ENCODE measurements at places on chromosomes 1 and 21. TPM values are rescaled to one million over a fixed set of nuclear protein-coding genes. Genes with fewer than 3 reads are reported as not detected.

DNA sequence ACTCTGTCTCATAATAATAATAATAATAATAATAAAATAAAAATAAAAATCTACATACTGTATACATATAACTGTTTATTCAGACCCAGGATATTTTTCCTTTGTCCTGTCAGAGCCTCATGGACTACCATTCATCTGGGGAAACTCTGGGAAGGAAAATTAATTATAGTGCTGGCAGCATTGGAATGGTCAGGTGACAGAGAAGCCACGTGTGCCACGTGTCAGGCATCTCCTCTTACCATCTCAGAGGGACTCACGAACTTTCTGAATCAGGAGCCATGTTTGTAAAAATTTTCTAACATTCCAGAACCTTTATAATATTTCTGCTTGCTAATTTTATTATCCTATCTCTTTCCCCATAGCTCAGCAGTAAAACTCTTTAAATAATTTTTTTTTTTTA lies 97.8 kb upstream of the HNRNPU start:
- no peaks in the 10 kb centered on the region for H3K4me1 ChIP-seq
- no peaks in the 10 kb centered on the region for H3K36me3 ChIP-seq
- no peak overlapping the region for H3K4me3 ChIP-seq
- no peak overlapping the region for H3K27ac ChIP-seq
- no peak for DNase-seq

DNA sequence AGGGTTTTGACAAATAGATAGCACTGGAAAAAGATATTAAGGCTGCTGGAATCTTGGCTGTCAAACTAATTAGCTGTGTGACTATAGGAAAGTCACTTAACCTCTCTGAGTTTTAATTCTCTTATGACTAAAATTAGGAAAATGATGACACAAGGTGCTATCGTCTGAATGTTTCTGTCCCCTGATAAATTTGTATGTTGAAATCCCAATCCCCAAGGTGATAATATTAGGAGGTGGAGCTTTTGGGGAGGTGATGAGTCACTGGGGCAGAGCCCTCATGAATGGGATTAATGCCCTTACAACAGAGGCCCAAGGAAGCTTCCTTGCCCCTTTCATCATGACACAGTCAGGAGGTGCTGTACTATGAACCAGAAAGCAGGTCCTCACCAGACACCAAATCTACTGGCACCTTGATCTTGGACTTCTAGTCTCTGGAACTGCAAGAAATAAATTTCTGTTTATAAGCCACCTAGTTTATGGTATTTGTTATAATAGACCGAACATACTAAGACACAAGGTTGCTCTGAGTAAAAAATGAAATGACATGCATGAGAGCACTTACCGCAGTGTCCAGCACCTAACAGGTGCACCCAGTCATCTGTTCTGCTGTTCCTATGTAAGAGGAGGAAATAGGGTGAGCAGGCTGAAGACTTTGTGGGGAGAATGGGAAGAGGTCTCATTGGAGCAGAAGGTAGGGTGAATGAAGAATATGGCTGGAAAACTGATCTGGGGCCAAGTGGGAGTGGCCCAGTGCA lies 26.3 kb upstream of the DISP1 start:
- no peaks in the 10 kb centered on the region for H3K27me3 ChIP-seq
- DNase-seq, result no peak
- no peaks in the 10 kb centered on the region for H3K4me1 ChIP-seq
- H3K27ac ChIP-seq, result no peak overlapping the region
- H3K4me3 ChIP-seq, result no peak overlapping the region

- H3K27ac ChIP-seq, result no peak overlapping the region
- H3K4me1 ChIP-seq, result peaks cover 7% of the 10 kb centered on the region
- H3K36me3 ChIP-seq, result no peaks in the 10 kb centered on the region
- no peak overlapping the region for H3K4me3 ChIP-seq
- H3K27me3 ChIP-seq, result no peaks in the 10 kb centered on the region
These were observed 22.0 kb upstream of the BCAR3 start for GRCh38 chr1:93703643-93704042.

GRCh38 chr21:40471103-40471502 lies 375.9 kb downstream of the DSCAM start:
- DNase-seq, result no peak
- no peak overlapping the region for H3K27ac ChIP-seq
- H3K27me3 ChIP-seq, result no peaks in the 10 kb centered on the region
- H3K4me3 ChIP-seq, result no peak overlapping the region
- H3K4me1 ChIP-seq, result no peaks in the 10 kb centered on the region
- H3K36me3 ChIP-seq, result no peaks in the 10 kb centered on the region

DNA sequence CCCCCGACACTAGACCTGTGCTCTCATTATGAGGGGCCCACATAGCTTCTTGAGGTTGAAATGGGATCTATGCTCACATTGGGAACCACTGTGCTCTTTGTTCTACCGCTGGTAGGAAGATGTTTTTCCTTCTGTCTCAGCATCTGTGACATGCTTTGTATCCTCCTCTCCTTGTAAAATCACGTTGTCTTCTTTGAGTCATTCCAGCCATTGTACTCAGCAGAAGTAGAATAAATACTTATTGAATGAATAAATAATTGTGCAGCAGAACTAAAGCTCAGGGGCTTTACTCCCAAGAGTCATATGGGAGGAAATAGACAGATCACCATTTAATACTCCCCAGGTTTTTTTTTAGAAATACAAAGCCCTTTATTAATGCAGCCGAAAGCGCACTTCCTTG lies 66.3 kb upstream of the EDEM3 start:
- peaks cover 25% of the 10 kb centered on the region for H3K36me3 ChIP-seq
- H3K27ac ChIP-seq, result no peak overlapping the region
- no peaks in the 10 kb centered on the region for H3K27me3 ChIP-seq
- no peak for DNase-seq
- no peak overlapping the region for H3K4me3 ChIP-seq

- H3K27ac ChIP-seq, result no peak overlapping the region
- H3K36me3 ChIP-seq, result no peaks in the 10 kb centered on the region
- H3K4me3 ChIP-seq, result no peak overlapping the region
These were observed 191.6 kb downstream of the HUNK start for GRCh38 chr21:32064281-32064910.

DNA sequence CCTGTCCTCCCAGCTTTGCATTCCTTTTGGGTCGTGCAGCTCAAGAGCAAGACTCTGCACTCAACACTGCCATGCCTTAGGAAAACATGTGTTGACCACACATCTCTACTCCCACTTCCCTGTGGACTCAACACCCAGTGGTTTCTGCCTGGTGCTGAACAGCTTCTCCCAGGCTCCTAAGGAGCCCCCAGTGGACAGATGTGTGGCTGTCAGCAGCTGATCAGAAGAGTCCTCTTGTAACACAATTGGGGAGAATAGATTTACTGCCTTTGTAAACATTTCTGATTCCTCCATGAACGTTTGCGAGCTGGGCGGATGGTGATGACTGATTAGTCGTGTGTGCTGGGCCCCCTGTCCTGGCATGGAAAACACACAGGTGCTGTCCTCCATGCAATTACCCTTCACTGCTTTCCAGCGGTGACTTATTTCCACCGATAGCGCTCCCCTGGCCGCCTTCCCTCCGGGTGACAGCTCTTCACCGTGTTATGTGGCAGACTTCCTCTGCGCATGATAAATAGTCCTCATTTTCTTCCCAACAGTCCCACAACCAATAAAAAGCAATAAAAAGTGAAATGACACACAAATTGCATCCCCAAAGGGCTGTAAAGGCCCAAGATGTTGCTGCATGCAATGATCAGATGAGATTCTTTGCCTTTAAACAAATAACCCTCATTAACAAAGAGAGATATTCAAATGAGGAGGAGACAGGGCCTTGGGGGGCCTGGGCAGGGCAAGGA lies 249.4 kb upstream of the AJAP1 start:
- no peak for DNase-seq
- no peaks in the 10 kb centered on the region for H3K4me1 ChIP-seq
- H3K27ac ChIP-seq, result no peak overlapping the region
- H3K4me3 ChIP-seq, result no peak overlapping the region

- H3K4me3 ChIP-seq, result no peak overlapping the region
- no peaks in the 10 kb centered on the region for H3K4me1 ChIP-seq
- no peak overlapping the region for H3K27ac ChIP-seq
- DNase-seq, result no peak
These were observed 115.1 kb downstream of the SETD4 start for GRCh38 chr21:35945089-35945671.

- no peaks in the 10 kb centered on the region for H3K36me3 ChIP-seq
- no peak overlapping the region for H3K27ac ChIP-seq
- no peaks in the 10 kb centered on the region for H3K27me3 ChIP-seq
- no peak for DNase-seq
These were observed 71.9 kb downstream of the NAV1 start for GRCh38 chr1:201610858-201611257.

DNA sequence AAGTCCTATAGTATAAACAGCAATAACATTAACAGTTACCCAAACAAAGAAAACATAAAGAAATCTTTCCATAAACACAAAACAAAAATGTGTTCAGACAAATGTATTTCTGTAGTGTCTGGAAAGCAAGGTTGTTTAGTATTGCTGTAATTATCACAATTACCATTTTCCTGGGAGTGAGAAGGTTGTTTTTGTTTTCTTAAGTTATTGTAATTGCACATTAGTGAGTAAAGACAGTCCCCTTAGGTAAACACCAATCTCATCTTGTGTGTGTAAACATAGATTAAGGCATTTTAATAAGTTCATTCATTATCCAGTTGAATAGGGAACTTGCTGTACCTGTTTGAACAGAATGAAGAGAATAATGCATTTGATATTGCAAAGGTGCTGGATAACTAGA lies 356.9 kb upstream of the ADGRL4 start:
- no peaks in the 10 kb centered on the region for H3K36me3 ChIP-seq
- H3K27me3 ChIP-seq, result no peaks in the 10 kb centered on the region
- H3K4me1 ChIP-seq, result no peaks in the 10 kb centered on the region
- no peak overlapping the region for H3K4me3 ChIP-seq
- H3K27ac ChIP-seq, result no peak overlapping the region

GRCh38 chr1:29744684-29745490 lies 508.6 kb downstream of the PTPRU start:
- no peak overlapping the region for H3K27ac ChIP-seq
- H3K36me3 ChIP-seq, result no peaks in the 10 kb centered on the region
- peak; percentile 41 for DNase-seq
- H3K4me1 ChIP-seq, result no peaks in the 10 kb centered on the region

DNA sequence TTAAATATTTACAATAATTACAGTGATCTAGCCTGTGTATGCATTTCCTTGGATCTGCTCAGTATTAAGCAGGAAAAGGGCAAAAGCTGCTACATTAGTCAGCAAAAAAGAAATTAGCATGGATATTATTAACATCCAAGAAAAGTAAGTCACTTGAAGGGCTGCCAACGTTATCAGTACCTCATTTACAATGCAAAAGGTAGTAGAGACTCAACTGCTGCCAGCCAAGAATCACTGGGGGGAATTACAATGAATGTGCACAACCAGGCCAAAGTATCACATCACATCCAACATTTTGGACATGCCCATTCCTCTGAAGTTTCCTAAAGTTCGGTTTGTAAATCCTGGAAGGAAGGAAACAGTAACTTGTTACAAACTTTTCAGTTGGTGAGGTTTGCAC lies 1.9 kb downstream of the CNN3 start:
- no peak for DNase-seq
- peaks cover 31% of the 10 kb centered on the region for H3K36me3 ChIP-seq
- peaks cover 23% of the 10 kb centered on the region for H3K4me1 ChIP-seq
- no peaks in the 10 kb centered on the region for H3K27me3 ChIP-seq
- peak overlapping the region; percentile 82 for H3K27ac ChIP-seq
- H3K4me3 ChIP-seq, result peak overlapping the region; percentile 98

Gene PCP4
- 0.77 TPM for total RNA-seq

Gene TRIM45
- total RNA-seq, result 10.3 TPM

Gene CFAP74
- 0.28 TPM for total RNA-seq

Gene WNT9A
- total RNA-seq, result 0.66 TPM

Gene HSPB7
- not detected for total RNA-seq

Gene A3GALT2
- total RNA-seq, result not detected

Gene MED8
- 23.0 TPM for total RNA-seq
